EL (cell line): ENCODE measurements at places on chromosomes 13 and 19.

- no peak for DNase-seq
These were observed 69.7 kb downstream of the PEX11G start for GRCh38 chr19:7419153-7419552.

GRCh38 chr13:98187155-98187964 lies 10.3 kb upstream of the RNF113B start:
- DNase-seq: no peak

- no peak for DNase-seq
These were observed 40.5 kb upstream of the POMP start for GRCh38 chr13:28618230-28618994.

DNA sequence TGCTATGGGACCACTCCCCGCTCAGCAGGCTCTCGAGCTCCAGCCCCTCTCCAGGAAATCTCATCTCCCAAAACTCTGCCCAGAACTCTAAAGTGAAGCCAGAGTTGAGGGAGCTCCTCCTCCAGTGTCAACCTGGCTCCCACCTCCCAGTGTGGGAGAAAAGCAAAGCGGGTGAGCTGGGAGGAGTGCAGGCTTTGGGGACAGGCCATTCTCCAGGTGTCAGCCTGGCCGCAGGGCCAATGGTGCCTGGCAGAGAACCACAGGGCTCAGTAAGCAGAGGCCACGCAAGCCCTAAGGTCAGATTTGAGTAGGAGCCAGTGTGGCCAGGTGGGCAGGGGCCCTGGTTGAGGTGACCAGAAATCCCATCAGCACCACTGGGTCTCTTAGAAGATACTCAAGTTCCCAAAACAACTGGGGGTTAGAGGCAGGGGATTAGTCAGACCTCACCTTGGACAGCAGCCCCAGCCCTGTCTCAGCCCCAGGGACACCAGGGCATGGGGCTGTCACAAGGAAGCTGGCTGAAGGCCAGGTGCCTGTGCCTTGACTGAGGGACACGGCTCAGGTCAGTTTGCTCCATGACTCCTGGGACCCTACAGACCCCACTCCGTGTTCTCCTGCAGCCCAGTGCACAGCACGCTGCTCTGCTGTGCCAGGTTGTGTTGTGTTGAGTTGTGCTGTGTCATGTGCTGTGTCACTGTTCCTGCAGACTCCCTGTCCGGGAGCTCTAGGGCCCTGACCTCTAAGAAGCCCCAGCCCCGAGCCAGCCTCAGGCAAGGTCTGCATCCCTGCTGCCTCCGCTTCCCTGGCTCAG lies 2.8 kb upstream of the ZNF181 start:
- no peak for DNase-seq

DNA sequence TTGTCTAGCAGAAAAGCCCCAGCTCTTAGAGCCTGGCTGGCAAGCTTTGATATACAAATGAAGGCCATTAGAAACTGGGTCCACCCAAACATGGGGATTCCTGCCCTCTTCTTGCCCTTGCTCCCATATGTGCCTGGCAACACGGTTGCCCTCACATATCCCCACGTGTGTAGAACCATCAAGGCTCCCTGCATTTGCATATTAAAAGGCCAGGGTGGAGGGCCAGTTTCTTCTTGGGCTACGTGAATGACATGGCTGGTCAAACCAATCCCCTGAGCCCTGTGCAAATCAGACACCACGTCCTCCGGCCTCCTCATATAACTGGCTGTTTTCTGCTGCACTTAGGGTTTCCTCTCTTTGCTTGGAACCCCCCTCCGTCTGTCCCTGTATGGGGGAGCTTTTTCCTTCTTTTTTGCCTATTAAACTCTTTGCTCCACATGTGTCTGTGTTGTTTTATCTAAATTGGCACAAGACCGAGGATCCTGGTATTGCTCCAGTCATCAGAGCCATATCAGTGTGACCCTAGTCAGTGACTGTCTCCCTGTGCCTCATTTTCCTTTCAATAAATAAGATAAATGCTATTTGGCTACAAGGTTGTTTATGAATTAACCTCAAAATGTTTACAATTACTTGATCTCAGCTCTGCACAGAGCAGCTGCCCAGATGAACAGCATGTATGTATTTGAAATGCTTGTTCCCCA lies 30.3 kb upstream of the CEACAM1 start:
- no peak for DNase-seq

GRCh38 chr13:27658546-27658945 lies 36.9 kb downstream of the POLR1D start:
- DNase-seq: peak; percentile 45

- peak; percentile 49 for DNase-seq
These were observed 42.5 kb downstream of the DNM2 start for GRCh38 chr19:10760273-10760944.

- DNase-seq: peak; percentile 68
These were observed 230.5 kb upstream of the SERP2 start for GRCh38 chr13:44142941-44143665.

DNA sequence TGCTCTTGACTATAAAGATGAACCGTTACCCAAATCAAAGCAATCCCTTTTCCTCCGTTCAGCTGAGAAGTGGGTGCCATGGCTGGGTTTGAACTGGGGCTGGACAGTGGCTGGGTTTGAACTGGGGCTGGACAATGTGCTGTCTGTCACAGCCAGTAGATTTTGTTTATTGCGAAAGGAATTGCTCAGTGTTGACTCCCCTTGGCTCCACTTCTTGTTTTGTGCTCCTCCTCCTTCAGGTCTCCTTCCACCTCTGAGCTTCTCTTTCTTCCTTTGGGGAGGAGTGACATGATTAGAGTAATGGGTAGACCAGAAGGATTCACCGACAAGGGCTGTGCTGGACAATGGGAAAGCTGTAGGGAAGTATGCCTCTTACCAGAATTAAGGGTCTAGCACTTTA lies 19.4 kb upstream of the MBNL2 start:
- no peak for DNase-seq

DNA sequence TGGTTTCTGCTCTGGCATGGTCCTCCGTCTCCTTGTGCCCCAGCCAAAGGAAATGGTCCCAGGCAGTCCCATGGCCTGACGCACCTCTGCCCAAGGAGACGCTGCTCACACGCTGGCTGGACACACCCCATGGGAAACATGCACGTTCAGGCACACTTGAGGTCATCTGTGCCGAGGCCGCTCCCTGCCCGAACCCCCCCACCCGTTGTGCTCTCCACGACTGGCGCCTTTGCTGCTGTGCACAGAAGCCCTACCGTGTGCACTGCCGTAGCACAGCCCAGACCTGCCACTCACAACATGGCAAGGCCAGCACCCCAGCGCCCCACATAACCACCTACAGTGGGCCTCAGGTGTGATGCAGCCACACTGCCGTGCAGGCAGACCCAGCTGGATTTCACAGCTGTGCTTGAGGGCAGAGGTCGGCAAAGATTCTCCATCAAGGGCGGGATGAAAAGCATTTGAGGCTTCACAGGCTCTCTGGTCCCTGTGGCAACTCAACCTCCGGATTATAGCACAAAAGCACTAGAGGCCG lies 65.7 kb downstream of the SPACA7 start:
- DNase-seq: no peak

GRCh38 chr13:21075379-21076249 lies 14.2 kb upstream of the LATS2 start:
- DNase-seq: no peak

GRCh38 chr19:47229676-47230053 lies 1.3 kb downstream of the BBC3 start:
- DNase-seq: no peak

GRCh38 chr19:40598121-40598917 lies 2.9 kb upstream of the LTBP4 start:
- peak; percentile 91 for DNase-seq

GRCh38 chr13:107434347-107434746 lies 781.0 kb downstream of the LIG4 start:
- DNase-seq: no peak

GRCh38 chr19:4380254-4380727 lies 20.1 kb downstream of the SH3GL1 start:
- no peak for DNase-seq

- DNase-seq: no peak
These were observed 59.5 kb upstream of the CYSLTR2 start for GRCh38 chr13:48594096-48594815.

GRCh38 chr13:20573636-20574035 lies 6.7 kb downstream of the IFT88 start:
- no peak for DNase-seq

GRCh38 chr13:114099191-114099590 lies 33.2 kb downstream of the RASA3 start:
- peak; percentile 96 for DNase-seq

DNA sequence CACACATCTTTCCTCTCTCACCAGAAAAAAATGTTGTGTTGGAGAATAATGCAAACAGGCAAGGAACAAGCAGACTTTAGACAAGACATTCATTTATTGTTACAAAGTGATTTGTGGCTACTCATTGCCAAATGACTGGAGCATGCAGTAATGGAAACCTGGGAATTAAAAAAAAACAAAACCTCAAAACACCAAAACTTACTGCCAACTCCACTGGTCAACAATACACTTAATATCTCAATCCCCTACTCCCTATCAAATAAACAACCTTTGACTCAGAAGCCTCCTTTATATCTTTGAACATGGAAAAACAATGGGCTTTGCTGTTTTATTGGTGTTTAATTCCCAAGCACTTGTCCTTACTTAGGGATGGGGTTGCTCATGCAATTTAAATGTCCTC lies 112.8 kb downstream of the POSTN start:
- no peak for DNase-seq
